ENCODE measurements at places on chromosomes 5 and 9.
A peak's percentile ranks its signal among the peaks of the same experiment; 100 is the strongest.

- DNase-seq: no peak
Measured at GRCh38 chr5:13501176-13501575, 443.3 kb downstream of the DNAH5 start.

- DNase-seq: no peak
Measured at GRCh38 chr5:139386050-139386438, 2.9 kb upstream of the SLC23A1 start.

GRCh38 chr5:145633474-145633873, 201.7 kb downstream of the PRELID2 start:
- DNase-seq: no peak

DNA sequence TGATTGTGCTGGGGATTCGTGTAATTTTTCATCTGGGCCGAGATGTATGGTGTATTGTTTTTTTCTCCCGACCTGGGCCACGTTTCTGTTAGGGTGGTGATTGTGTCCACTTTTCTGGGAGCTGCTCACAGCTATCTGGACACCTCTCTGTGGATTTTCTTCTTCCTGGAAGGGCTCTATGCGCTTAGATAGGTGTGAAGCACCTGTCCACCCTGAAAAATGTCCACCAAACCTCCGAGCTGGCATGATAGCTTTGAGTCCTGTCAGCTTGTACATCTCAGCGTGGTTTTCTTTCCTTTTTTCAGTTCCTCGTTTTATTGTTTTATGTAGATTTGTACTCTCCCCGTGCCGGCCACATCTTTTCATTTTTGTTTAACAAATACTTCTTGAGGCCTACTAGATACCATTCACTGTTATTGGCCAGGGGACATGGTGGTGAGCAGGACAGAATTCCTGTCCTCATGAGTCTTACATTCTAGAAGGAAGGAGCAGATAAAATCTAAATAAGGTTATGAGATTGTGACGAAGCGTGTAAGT, 1.1 kb downstream of the UGCG start:
- DNase-seq: peak; percentile 22

GRCh38 chr5:157997991-157998504, 139.1 kb upstream of the CLINT1 start:
- peak; percentile 68 for DNase-seq

- DNase-seq: no peak
Measured at GRCh38 chr5:80975065-80975464, 14.9 kb downstream of the RASGRF2 start.

- DNase-seq: no peak
Measured at GRCh38 chr9:123823194-123823947, 106.6 kb downstream of the DENND1A start.

GRCh38 chr5:52328220-52328806, 459.4 kb upstream of the ITGA1 start:
- DNase-seq: no peak

- DNase-seq: no peak
Measured at GRCh38 chr9:20030671-20031070, 241.8 kb upstream of the SLC24A2 start.

DNA sequence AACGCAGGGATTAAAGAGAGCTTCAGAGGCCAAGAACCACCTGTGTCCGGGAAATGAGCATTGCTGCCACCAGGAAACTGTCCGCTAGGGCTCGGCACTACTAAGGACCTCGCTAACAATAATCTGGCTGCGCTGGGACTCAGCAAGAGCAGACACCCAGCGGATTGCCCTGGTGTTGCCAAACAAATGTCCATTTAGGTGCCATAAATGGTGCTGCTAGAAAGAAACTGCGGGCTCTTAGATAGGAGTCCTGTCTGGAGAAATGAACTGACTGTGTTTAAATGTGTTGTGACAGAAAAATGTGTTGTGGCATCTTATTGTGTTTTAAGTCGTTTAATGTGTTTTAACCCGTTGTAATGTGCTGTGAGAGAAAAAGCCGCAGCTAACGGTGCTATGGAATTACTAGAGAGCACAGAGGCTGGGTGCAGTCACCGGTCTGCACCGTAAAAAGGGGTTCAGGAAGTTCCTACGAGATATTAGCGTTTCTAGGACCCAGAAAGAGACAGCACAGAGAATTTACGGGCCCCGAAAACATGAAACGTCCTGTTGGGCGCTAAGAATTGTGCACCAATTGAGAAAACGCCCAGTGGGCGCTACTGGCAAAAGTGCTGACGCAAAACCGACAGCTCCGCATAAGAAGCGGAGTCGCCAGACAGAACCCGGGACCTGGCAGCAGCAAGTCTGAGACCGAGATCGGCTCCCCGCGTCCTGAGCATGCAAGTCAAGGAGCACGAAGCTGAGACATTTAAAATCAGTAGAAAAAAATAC, 90.6 kb downstream of the ANXA2R start:
- DNase-seq: peak; percentile 83

- no peak for DNase-seq
Measured at GRCh38 chr5:96601200-96601599, 61.0 kb upstream of the CAST start.

- no peak for DNase-seq
Measured at GRCh38 chr5:2052687-2053086, 170.0 kb upstream of the IRX4 start.

Data from fibroblast of skin of abdomen (primary cell).